ENCODE measurements at places on chromosomes 1 and 21.

DNA sequence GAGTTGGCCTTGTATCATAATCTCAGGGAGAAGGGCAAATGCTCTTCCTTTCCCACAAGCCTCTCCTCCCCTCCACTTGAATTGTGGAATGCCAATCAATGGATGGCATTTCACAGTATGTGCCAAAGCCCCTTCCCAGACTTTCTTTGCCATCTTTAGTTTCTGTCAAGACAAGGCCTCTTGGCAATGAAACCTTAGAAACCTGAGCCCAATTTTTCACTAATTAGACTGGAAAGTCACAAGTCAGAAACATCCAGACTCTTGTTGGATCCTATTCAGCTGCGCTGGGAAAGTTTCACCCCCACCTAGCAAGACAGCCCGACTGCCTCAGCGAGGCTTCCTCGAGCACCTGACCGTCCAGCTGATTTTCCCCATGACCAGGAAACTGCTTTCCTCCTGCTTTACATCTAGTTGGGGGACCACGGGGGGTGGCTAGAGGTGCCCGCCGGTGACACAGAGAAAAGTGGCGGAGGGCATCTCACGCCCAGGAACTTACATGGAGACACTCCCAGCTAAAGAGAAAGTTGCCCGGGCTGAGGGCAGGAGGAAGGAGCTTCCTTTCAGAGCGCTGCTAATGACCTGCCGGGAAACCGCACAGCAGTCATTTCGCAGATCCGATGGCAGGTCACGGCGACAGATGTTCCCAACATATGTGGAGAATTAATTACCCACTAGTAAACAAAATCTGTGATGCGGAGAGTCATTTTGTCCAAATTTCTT, 302.6 kb upstream of the RRP15 start:
- no peak overlapping the region for H3K27ac ChIP-seq
- H3K36me3 ChIP-seq: no peaks in the 10 kb centered on the region
- no peak overlapping the region for H3K4me3 ChIP-seq

DNA sequence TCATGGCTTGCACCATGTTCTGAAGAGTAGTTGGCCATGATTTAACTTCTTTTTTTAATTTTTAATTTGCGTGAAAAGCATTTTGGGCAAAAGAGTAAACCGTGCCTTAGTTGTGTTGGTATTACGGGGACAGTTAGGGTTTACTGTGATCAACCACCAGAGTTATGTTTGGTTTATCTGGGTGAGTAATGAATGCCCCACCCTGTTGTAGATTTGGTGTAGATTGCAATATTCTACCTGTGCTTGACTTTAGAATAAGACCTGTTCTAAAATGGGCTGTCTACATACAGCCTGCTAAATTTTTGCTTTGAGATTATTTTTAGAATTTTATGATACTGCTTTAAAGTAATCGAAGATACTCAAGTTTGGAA, 1.4 kb downstream of the USP25 start:
- H3K27ac ChIP-seq: peak overlapping the region; percentile 84
- peaks cover 14% of the 10 kb centered on the region for H3K27me3 ChIP-seq
- peak overlapping the region; percentile 92 for H3K4me3 ChIP-seq
- peaks cover 30% of the 10 kb centered on the region for H3K4me1 ChIP-seq
- DNase-seq: no peak

DNA sequence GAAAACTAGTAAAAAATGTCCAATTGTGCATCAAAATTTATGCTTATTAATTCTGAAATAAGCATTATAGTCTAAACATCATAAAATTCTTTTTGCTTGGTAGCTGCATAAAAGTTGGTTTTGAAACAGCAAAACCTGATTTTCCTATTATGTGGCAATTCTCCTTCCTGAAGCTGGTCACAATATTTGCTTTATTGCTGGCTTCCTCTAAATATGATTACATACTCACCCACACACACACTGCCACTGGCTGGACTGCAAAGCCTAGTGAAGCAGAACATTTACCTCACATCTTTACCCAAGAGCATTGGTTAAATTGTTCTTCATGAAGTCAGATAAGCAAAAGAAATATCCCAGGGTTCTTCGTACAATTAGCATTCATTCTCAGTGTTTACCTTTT, 103.0 kb downstream of the NR5A2 start:
- no peak overlapping the region for H3K4me3 ChIP-seq
- no peak for DNase-seq
- peaks cover 14% of the 10 kb centered on the region for H3K27me3 ChIP-seq

- no peaks in the 10 kb centered on the region for H3K4me1 ChIP-seq
- no peaks in the 10 kb centered on the region for H3K36me3 ChIP-seq
- no peak for DNase-seq
- H3K27me3 ChIP-seq: no peaks in the 10 kb centered on the region
- H3K4me3 ChIP-seq: no peak overlapping the region
These were observed 1902.3 kb downstream of the NCAM2 start for GRCh38 chr21:22900490-22900889.

DNA sequence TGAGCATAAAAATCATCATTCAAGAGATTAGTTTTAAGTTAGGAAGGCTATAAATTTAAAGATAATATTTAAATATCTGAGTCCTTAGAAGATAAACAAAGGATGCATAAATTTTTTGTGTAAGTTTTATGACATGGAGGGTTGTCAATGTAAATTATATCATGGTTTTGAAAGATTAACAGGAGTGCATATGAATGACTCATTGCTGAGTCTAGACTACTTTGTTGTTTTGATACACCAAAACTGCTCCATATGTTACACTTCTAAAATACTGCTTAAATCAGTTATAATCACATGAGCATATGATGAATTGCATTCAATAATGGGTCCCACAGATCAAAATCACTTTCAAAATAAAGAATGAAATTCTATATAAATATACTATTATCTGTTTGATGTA, 312.5 kb downstream of the KCNT2 start:
- H3K4me3 ChIP-seq: no peak overlapping the region
- no peaks in the 10 kb centered on the region for H3K36me3 ChIP-seq
- H3K4me1 ChIP-seq: no peaks in the 10 kb centered on the region
- H3K27me3 ChIP-seq: no peaks in the 10 kb centered on the region
- no peak for DNase-seq

- peaks cover 29% of the 10 kb centered on the region for H3K4me1 ChIP-seq
- H3K27ac ChIP-seq: peak overlapping the region; percentile 5
- H3K27me3 ChIP-seq: no peaks in the 10 kb centered on the region
- no peak for DNase-seq
- peaks cover 54% of the 10 kb centered on the region for H3K36me3 ChIP-seq
These were observed 6.2 kb downstream of the EPRS1 start for GRCh38 chr1:220040028-220040596.

GRCh38 chr1:33996281-33996680, 132.4 kb downstream of the HMGB4 start:
- H3K36me3 ChIP-seq: no peaks in the 10 kb centered on the region
- H3K27me3 ChIP-seq: peaks cover 3% of the 10 kb centered on the region
- H3K4me1 ChIP-seq: no peaks in the 10 kb centered on the region
- H3K4me3 ChIP-seq: no peak overlapping the region

DNA sequence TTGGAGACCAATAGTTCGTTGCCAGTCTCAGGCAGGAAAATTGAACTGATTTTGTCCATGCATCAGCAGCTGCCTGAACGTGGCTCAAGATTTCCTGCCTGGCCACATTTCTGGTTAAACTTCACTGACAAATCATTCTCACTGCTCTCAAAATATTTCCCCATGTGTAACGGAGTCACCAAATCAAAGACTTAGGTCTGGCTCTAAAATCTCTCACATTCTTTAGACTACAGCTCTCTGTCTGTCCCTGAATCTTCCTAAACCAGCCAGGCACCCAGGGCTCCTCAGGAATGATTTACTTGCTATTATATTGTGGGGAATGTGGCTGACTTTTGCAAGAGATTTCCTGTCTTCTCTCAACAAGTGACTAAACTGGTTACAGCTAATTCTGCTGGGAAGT, 49.2 kb upstream of the GJA8 start:
- peaks cover 26% of the 10 kb centered on the region for H3K27me3 ChIP-seq
- DNase-seq: no peak
- H3K4me1 ChIP-seq: no peaks in the 10 kb centered on the region

GRCh38 chr1:227773558-227773957, 38.3 kb downstream of the SNAP47 start:
- peaks cover 17% of the 10 kb centered on the region for H3K4me1 ChIP-seq
- no peak overlapping the region for H3K4me3 ChIP-seq
- H3K36me3 ChIP-seq: peaks cover 25% of the 10 kb centered on the region
- no peaks in the 10 kb centered on the region for H3K27me3 ChIP-seq
- H3K27ac ChIP-seq: no peak overlapping the region

- H3K27me3 ChIP-seq: peaks cover 6% of the 10 kb centered on the region
- H3K4me3 ChIP-seq: no peak overlapping the region
- no peak overlapping the region for H3K27ac ChIP-seq
- H3K4me1 ChIP-seq: no peaks in the 10 kb centered on the region
- H3K36me3 ChIP-seq: no peaks in the 10 kb centered on the region
- no peak for DNase-seq
These were observed 90.8 kb upstream of the SLC25A33 start for GRCh38 chr1:9448132-9449109.

- no peak overlapping the region for H3K27ac ChIP-seq
- peaks cover 15% of the 10 kb centered on the region for H3K4me1 ChIP-seq
- H3K4me3 ChIP-seq: no peak overlapping the region
- no peaks in the 10 kb centered on the region for H3K36me3 ChIP-seq
- DNase-seq: no peak
These were observed 174.8 kb upstream of the SYT6 start for GRCh38 chr1:114328361-114328904.

GRCh38 chr1:85689775-85690404, 18.3 kb downstream of the ZNHIT6 start:
- H3K4me1 ChIP-seq: no peaks in the 10 kb centered on the region
- no peaks in the 10 kb centered on the region for H3K27me3 ChIP-seq
- no peak for DNase-seq
- H3K4me3 ChIP-seq: no peak overlapping the region
- H3K27ac ChIP-seq: no peak overlapping the region

GRCh38 chr1:77024500-77024899, 157.2 kb downstream of the ST6GALNAC5 start:
- no peaks in the 10 kb centered on the region for H3K4me1 ChIP-seq
- no peaks in the 10 kb centered on the region for H3K27me3 ChIP-seq
- DNase-seq: no peak
- H3K36me3 ChIP-seq: no peaks in the 10 kb centered on the region
- no peak overlapping the region for H3K27ac ChIP-seq
- H3K4me3 ChIP-seq: no peak overlapping the region

DNA sequence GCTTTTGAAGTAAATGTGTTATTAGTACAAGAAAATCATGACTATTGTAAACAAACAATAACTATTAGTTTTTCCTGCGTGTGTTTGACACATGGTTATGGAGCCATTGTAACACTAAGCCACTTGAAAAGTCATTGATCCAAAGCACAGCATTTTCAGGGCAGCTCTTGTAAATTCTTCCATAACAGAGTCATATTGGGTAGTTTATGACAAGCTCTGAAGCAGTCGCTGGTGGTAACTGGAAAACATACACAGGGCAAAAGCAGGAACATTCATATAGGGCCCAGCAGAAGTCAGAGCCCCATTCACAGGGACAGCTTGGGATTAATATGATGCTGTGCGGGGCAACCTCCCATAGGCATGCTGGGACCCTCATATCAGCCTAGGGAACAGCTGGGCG, 483.2 kb upstream of the PTBP2 start:
- DNase-seq: no peak
- H3K4me3 ChIP-seq: no peak overlapping the region
- no peaks in the 10 kb centered on the region for H3K27me3 ChIP-seq
- H3K4me1 ChIP-seq: no peaks in the 10 kb centered on the region
- H3K27ac ChIP-seq: no peak overlapping the region

DNA sequence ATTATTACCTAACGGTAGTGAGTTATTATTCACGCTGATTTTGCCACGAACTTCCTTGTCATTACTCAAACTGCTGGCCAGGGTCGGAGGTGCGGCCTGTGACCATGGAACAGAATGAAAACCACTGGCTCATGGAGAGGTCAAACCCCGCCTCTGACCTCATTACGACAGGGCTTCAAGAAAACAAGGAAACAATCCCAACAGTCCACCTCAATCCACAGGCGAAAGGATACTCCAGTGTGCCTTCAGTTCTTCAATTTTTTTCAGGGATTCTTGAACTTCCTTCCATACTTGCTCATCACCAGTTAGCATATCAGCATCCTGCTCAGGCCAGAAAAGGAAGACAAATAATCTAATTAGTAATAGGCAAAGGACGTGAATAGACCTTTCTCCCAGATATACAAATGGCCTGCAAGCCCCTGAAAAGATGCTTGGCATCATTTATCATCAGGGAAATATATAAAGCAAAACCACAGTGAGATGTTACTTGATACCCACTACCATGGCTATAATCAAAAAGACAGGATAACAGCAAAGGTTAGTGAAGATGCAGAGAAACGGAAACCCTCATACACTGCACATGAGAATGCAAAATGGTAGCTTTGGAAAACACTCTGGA, 643.4 kb downstream of the SMYD3 start:
- no peaks in the 10 kb centered on the region for H3K36me3 ChIP-seq
- H3K27ac ChIP-seq: no peak overlapping the region
- H3K27me3 ChIP-seq: no peaks in the 10 kb centered on the region
- no peaks in the 10 kb centered on the region for H3K4me1 ChIP-seq
- DNase-seq: no peak
- no peak overlapping the region for H3K4me3 ChIP-seq

DNA sequence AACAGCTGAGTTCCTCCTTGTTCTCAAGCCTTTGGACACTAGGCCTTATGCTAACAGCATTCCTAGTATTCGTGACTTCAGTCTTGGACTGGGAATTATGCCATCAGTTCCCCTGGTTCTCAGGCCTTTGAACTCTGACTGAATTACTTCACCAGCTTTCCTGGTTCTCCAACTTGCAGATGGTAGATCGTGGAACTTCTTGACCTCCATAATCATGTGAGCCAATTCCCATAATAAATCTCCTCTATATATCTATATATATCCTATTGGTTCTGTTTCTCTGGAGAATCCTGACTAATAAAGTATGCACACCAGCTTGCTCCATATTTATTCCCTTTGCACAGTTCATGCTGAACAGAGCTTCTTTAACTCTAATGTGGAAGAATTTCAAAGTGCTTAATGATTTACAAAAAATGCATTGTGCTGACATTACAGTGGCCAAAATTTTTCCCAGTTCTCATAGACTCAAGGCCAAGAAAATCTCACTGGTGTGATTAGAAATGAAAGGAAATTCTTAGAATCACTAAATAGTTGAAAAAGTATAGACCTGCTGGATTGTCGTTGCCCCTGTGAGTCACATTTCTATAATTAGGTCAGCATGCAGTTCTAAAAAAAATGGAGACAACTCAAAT, 462.9 kb upstream of the ADAMTS5 start:
- no peaks in the 10 kb centered on the region for H3K4me1 ChIP-seq
- no peaks in the 10 kb centered on the region for H3K27me3 ChIP-seq
- DNase-seq: no peak
- H3K36me3 ChIP-seq: no peaks in the 10 kb centered on the region
- no peak overlapping the region for H3K4me3 ChIP-seq
- H3K27ac ChIP-seq: no peak overlapping the region

GRCh38 chr1:91611483-91611917, 110.8 kb downstream of the CDC7 start:
- H3K27ac ChIP-seq: no peak overlapping the region
- no peak for DNase-seq
- H3K36me3 ChIP-seq: no peaks in the 10 kb centered on the region
- H3K4me1 ChIP-seq: peaks cover 14% of the 10 kb centered on the region

- H3K27ac ChIP-seq: no peak overlapping the region
- no peaks in the 10 kb centered on the region for H3K4me1 ChIP-seq
- H3K4me3 ChIP-seq: no peak overlapping the region
- DNase-seq: no peak
These were observed 30.6 kb upstream of the ZP4 start for GRCh38 chr1:237921306-237921705.

GRCh38 chr1:223720971-223721591, 8.7 kb downstream of the CAPN2 start:
- H3K27ac ChIP-seq: peak overlapping the region; percentile 53
- no peaks in the 10 kb centered on the region for H3K27me3 ChIP-seq
- no peak overlapping the region for H3K4me3 ChIP-seq
- no peak for DNase-seq
- H3K36me3 ChIP-seq: peaks cover 77% of the 10 kb centered on the region
